MCF 10A (cell line): ENCODE measurements at places on chromosomes 5 and 9.
A peak's percentile ranks its signal among the peaks of the same experiment; 100 is the strongest.

- no peaks in the 10 kb centered on the region for H3K4me1 ChIP-seq
- no peak for DNase-seq
- no peak overlapping the region for H3K4me3 ChIP-seq
- no peaks in the 10 kb centered on the region for H3K27me3 ChIP-seq
Measured at GRCh38 chr5:27592231-27592630, 553.8 kb upstream of the CDH9 start.

GRCh38 chr9:99039505-99040182 lies 65.3 kb upstream of the TGFBR1 start:
- no peaks in the 10 kb centered on the region for H3K36me3 ChIP-seq
- H3K4me1 ChIP-seq: peaks cover 10% of the 10 kb centered on the region

- peaks cover 9% of the 10 kb centered on the region for H3K4me1 ChIP-seq
- H3K4me3 ChIP-seq: no peak overlapping the region
- no peaks in the 10 kb centered on the region for H3K36me3 ChIP-seq
- H3K27me3 ChIP-seq: peaks cover 88% of the 10 kb centered on the region
- no peak overlapping the region for H3K27ac ChIP-seq
- DNase-seq: no peak
Measured at GRCh38 chr5:93221-93980, 1.4 kb downstream of the PLEKHG4B start.

GRCh38 chr9:106644661-106645060 lies 218.3 kb upstream of the ZNF462 start:
- H3K4me1 ChIP-seq: peaks cover 6% of the 10 kb centered on the region
- no peak for DNase-seq
- H3K4me3 ChIP-seq: no peak overlapping the region
- no peaks in the 10 kb centered on the region for H3K27me3 ChIP-seq

DNA sequence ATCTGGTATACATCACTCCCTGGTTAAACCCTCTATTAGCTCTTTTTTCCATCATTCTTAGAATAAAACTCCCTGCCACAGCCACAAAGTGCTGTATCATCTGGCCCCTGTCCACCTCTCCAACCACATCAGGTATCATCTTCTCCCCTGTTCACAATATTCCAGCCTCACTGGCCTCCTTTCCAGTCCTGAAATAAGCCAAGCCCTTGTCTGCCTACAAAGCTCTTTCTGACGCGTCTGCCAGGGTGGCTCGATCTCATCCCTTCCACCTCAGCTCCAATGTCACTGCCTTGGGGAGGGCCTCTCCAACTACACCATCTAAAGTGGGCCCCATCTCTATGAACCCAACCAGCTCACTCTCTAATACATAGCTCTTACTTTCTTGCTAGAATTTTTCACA lies 21.5 kb downstream of the CDK5RAP2 start:
- H3K27ac ChIP-seq: no peak overlapping the region
- H3K4me1 ChIP-seq: peaks cover 8% of the 10 kb centered on the region
- DNase-seq: no peak

DNA sequence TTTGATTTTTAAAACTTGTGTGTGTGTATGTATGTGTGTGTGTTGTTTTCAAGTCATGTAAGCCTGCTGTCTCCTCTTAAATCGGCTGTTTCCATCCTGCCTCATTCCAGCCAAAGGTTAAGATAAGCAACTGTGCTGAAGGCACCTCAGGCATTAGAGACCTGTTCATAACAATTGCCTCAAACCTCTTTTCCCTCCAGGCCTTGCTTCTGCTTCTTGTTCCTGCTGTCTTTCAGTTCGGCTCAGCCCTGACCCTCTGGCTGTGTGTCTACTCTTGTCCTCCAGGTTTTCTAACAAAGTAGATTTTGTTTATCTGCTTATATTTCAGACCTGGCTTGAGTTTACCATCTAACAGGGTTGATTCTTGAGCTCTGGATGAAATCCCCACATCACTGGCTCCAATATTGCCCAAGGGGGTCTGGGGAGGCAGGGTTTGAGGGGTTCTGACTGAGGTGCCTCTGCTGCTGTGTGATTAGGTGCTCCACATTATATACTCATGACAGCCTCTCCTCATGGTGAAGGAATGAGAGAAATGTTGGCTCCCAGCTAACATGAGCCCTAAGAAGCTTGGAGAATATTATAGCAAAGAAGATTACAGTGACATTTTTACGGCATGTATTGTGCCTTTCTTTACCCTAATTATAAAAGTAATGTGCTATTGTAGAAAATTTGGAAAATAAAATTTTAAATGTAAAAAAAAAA lies 229.7 kb upstream of the PIK3R1 start:
- no peaks in the 10 kb centered on the region for H3K36me3 ChIP-seq
- H3K4me3 ChIP-seq: no peak overlapping the region
- no peak overlapping the region for H3K27ac ChIP-seq

- H3K27ac ChIP-seq: no peak overlapping the region
- H3K4me3 ChIP-seq: no peak overlapping the region
- H3K4me1 ChIP-seq: peaks cover 15% of the 10 kb centered on the region
- peaks cover under 1% of the 10 kb centered on the region for H3K27me3 ChIP-seq
- H3K36me3 ChIP-seq: no peaks in the 10 kb centered on the region
- no peak for DNase-seq
Measured at GRCh38 chr9:121636341-121636865, 15.0 kb upstream of the DAB2IP start.

GRCh38 chr9:14180093-14180959 lies 133.6 kb downstream of the NFIB start:
- DNase-seq: no peak
- H3K4me3 ChIP-seq: peak overlapping the region; percentile 77
- H3K27ac ChIP-seq: peak overlapping the region; percentile 63

DNA sequence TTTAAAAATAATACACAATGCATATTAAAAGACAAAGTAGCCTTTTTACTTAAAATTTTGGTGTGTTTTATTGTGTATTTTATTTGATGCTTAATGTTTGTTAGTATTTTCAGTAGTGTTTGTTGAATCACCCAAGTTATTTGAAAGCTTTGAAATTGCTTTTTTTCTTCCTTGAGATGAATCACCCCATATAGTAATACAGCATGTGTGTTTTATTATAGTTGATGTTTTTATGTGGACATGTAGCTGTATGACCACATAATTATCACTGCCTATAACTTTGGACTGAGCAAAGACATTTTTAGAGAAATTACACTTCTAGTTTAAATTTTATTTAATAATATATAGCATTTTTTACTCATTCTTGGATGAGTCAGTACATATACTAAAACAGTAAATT lies 18.0 kb downstream of the FAM174A start:
- H3K27ac ChIP-seq: no peak overlapping the region
- DNase-seq: no peak
- H3K4me3 ChIP-seq: no peak overlapping the region
- no peaks in the 10 kb centered on the region for H3K27me3 ChIP-seq
- no peaks in the 10 kb centered on the region for H3K36me3 ChIP-seq

- no peaks in the 10 kb centered on the region for H3K36me3 ChIP-seq
- H3K4me3 ChIP-seq: no peak overlapping the region
- DNase-seq: no peak
- H3K4me1 ChIP-seq: peaks cover 7% of the 10 kb centered on the region
- no peaks in the 10 kb centered on the region for H3K27me3 ChIP-seq
Measured at GRCh38 chr5:112929336-112930081, 7.5 kb upstream of the REEP5 start.

- H3K4me3 ChIP-seq: no peak overlapping the region
- no peak overlapping the region for H3K27ac ChIP-seq
- DNase-seq: no peak
- H3K36me3 ChIP-seq: no peaks in the 10 kb centered on the region
- H3K27me3 ChIP-seq: peaks cover 100% of the 10 kb centered on the region
Measured at GRCh38 chr5:58786711-58787303, 203.9 kb downstream of the RAB3C start.

GRCh38 chr9:135074354-135075233 lies 12.9 kb upstream of the OLFM1 start:
- H3K27ac ChIP-seq: no peak overlapping the region
- DNase-seq: no peak
- H3K27me3 ChIP-seq: peaks cover 42% of the 10 kb centered on the region
- H3K4me1 ChIP-seq: no peaks in the 10 kb centered on the region
- no peak overlapping the region for H3K4me3 ChIP-seq

DNA sequence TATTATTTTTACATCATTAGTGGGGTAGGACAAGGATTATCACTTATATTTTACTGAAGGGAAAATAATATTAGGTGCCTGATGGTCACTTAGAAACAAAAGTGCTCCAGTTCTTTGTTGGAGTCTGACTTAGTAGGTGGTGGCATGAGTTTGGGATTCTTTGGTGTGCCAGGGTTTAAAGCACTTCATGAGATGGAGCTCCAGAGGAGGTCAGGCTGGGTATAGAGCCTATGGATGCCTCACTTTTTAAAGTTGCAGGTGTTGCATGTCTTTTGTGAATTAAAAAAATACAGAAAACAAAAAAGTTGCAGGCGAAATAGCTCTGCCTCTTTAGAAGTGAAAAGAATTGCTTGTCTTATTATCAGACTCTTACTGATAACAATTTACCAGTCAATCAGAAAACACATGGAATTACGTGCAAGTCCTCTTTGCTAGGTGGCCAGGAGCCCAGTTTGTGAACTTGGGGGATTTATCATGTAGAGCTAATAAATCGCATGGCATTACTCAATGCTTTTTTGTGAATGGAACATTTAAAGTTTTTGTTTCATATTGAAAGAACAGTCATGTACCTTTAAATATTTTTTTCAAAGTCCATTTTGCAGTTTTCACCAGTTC lies 1.6 kb downstream of the ITK start:
- no peak for DNase-seq
- H3K27me3 ChIP-seq: peaks cover 16% of the 10 kb centered on the region
- no peak overlapping the region for H3K4me3 ChIP-seq
- no peak overlapping the region for H3K27ac ChIP-seq

DNA sequence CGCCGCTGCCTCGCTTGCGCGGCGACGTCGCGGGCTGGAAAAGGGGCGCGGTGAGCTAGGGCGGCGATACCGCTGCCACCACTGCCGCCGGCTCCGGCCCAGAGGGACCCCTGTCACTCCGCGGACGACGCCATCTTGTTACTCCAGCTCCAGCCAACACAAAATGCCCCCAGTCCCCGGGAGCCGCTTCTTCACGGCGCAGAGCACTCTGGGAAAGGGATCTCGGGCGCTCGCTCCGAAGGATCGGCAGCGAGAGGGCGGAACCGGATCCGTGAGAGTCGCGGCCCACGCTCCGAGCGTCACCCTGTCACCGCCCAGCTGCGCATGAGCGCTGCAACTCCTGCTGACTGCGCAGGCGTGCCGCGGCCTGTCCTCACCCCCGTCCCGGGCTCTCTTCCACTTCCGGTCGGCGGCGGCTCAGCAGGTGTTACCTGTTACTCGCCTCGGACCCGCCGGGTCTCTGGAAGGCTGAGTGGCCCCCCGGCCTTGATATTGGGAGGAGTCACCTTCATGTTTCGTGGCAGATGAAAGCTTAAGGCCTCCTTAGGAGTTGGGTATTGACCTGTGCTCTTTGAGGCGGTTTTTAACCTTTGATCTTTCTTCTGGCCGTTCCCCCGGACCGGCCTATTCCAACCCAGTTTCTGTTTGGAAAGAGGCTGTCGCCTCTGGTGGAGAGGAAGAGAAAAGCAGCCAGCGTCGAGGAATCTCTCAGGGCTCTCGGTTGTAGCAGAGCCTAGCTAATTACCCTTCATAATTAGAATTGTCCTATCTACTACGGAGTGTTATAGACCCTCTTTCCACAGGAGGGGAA lies at the start of gene CSNK1A1:
Gene CSNK1A1 (minus strand): TSS at position 213 of the 811 bp plus-strand sequence. CDS start 475 bp downstream, outside the sequence.
- no peaks in the 10 kb centered on the region for H3K27me3 ChIP-seq
- peak within 1 kb of the TSS; percentile 99 for H3K27ac ChIP-seq
- peaks cover 10% of the 10 kb centered on the region for H3K4me1 ChIP-seq
- peak; percentile 100 for DNase-seq

- H3K27me3 ChIP-seq: no peaks in the 10 kb centered on the region
- peak overlapping the region; percentile 93 for H3K27ac ChIP-seq
- peak; percentile 97 for DNase-seq
- H3K4me1 ChIP-seq: peaks cover 15% of the 10 kb centered on the region
- H3K36me3 ChIP-seq: peaks cover 6% of the 10 kb centered on the region
Measured at GRCh38 chr5:93359296-93359959, 221.6 kb downstream of the NR2F1-AS1 start.

DNA sequence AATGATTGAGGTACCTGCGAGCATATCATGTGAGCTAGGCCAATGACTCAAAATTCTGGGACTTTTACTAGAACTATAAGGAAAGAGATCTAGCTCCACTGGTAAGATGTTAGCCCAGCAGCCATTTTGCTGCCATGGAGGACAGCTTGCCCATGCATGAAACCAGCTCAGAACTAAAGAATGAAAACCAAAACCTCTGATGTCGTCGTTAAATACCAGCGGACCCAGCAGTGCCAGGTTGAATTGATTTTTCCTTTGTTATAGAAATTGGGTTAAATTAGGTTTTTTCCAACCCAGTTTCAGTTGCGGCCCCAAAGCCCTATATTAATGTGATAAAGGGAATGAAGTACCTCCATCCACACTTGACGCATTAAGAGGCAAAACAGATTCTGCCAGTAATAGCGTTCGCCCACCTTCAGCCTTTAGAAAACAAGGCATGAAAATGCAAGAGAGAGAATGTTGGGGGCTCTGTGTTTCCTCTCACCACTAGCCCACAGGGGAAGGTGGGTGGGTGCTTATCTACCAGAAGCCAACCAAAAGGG lies 5.5 kb upstream of the ITK start:
- no peaks in the 10 kb centered on the region for H3K36me3 ChIP-seq
- no peak for DNase-seq
- H3K4me1 ChIP-seq: no peaks in the 10 kb centered on the region
- H3K4me3 ChIP-seq: no peak overlapping the region
- H3K27me3 ChIP-seq: no peaks in the 10 kb centered on the region
- H3K27ac ChIP-seq: no peak overlapping the region
